ENCODE measurements at places on chromosomes 2 and 18.

DNA sequence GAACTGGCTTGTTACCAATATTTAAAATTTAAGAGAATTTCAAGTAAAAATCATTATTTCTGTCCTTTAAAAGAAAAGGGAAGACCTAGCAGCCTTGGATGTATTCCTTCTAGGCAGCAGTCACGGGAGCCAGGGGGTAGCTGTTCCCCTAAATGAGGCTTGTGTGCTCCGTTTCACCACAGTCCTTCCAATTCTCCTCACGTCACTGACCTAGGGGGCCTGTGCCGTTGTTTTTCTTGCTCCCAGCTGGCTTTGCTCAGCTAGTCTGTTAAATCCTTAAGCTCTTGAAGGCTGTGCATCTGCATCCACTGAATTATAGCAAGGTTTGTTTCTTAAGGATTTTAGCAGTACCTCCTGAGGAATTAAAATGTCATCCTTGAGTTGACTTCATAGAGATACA is 9.9 kb downstream of the KLHL23 start:
- DNase-seq = no peak

DNA sequence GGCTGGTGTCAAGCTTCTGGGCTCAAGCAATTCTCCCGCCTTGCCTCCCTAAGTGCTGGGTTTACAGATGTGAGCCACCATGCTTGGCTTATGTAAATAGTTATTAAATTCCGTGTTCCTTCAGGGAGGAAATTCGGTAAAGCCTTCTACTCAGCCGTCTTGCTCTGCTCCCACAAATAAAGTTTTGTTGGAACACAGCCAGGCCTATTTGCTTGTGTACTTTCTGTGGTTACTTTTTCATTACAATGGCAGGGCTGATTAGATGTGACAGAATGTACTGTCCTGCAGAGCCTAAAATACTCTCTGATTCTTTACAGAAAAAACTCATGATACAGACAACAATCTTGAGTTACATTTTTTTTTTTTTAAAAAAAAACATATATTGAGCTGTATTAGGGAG is 68.8 kb upstream of the TACR1 start:
- no peak for DNase-seq

GRCh38 chr2:230356084-230356483 is 29.1 kb downstream of the SP140L start:
- DNase-seq = no peak

GRCh38 chr18:77079088-77079487 is 53.5 kb downstream of the MBP start:
- DNase-seq = no peak

GRCh38 chr2:164473021-164473420 is 148.3 kb downstream of the GRB14 start:
- no peak for DNase-seq

All from hematopoietic multipotent progenitor cell treated with erythropoietin and hydrocortisone succinate and interleukin-3 and kit ligand, for 8 days (in vitro differentiated cells).